ENCODE measurements at places on chromosomes 1 and 21.

- DNase-seq = no peak
These were observed 10.4 kb downstream of the NUCKS1 start for GRCh38 chr1:205739348-205740160.

GRCh38 chr1:56533197-56533596 is 46.2 kb downstream of the PLPP3 start:
- DNase-seq = no peak

- DNase-seq = no peak
These were observed 2.3 kb downstream of the COX20 start for GRCh38 chr1:244837597-244838258.

- no peak for DNase-seq
These were observed 14.7 kb upstream of the PTP4A2 start for GRCh38 chr1:31952825-31953220.

DNA sequence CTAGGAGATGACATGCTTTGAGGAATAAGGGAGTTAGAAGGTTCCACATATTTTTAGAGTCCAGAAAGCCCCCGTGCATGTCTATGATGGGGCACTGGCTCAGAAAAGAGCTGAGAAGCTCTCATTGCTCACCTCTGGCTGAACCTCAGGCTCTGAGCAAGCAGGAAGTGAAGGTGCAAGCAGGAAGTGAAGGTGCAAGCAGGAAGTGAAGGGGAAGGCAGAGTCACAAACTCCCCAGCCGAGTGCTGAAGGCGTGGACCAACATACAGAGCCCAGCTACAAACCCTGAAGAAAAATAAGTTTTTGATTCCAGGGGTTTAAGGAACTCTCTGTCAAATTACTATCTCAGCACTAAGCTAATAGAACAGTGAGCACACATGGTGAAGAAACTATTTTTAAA is 7.0 kb downstream of the KRTAP10-8 start:
- peak; percentile 59 for DNase-seq
